ENCODE measurements at places on chromosomes 5 and 9. TPM values are rescaled to one million over a fixed set of nuclear protein-coding genes. Genes with fewer than 3 reads are reported as not detected.

Gene TPRN
- total RNA-seq: 17.2 TPM

- DNase-seq: no peak
These were observed 738.5 kb downstream of the PTPRD start for GRCh38 chr9:9874270-9874669.

Gene WDR31
- total RNA-seq: 1.9 TPM

Gene RANBP17
- not detected for total RNA-seq

DNA sequence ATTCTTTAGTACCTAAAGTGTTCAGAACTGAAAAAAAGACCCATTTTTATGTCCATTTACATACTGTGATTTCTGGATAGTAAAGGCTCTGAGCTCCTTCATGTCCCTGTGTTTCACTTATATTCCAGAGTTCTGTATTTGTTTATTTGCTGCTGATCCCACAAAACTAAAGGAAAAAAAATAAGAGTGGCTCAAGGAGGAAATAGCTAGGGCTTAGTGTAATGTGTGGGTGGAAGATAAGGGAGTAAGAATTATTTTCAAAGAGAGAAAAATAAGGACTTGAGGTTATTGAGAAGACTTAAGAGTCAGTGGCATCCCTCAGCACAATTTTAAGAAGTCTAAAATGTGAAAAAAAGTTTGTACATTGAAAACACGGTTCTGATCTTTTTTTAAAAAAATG, 46.0 kb downstream of the ENTREP1 start:
- DNase-seq: no peak

DNA sequence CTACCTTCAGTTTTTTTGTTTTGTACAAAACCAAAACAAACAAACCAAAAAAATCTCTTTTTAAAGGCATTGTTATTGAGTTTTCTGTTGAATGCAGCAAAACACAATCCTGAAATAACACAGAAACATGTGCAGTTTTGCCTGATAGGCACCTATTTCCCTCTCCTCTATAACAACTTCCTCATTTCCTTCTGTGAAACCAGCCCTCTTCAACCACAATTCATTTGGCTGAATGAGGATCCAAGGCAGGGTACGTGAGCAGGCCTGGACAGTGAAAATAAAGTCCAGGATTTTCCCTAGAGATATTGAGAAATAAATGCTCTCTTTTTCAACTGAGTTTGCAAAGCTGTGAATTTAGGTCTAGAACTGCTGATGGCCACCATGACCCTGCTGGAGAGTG, 134.8 kb upstream of the LARP1 start:
- no peak for DNase-seq

DNA sequence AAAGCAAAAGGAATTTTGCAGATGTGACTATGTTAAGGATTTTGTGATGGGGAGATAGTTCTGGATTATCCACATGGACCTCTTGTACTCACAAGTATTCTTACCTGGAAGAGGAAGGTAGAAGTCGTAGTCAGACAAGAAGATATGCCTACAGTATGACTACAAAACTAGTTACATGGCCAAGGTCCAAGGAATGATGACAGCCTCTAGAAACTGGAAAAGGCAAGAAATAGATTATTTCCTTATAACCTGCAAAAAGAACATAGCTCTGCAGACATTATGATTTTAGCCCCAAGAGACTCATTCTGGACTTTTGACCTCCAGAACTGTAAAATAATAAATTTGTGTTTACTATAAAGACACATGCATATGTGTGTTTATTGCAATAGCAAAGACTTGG, 226.9 kb downstream of the FER start:
- no peak for DNase-seq

Gene ST8SIA4
- total RNA-seq: 65.2 TPM

GRCh38 chr5:148011398-148012137, 52.2 kb upstream of the SPINK5 start:
- no peak for DNase-seq

DNA sequence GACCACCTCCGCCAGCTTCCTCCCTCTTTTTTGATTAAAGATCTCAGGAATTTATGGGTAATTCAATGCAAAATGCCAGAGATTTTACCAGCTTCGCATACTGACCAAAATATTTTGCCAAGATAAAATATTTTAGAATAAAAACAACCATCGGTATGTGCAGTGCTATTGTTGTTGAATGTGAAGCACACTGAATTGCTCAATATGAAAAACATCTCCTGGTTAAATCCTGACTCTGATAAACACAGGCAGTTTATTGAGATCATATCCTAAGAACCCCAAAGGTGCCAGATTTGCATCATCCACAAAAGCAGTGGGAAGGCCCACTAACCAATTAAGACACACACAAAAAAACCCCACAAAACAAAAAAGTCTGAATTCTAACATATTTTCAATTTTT, 202.4 kb downstream of the GLIS3 start:
- DNase-seq: no peak

DNA sequence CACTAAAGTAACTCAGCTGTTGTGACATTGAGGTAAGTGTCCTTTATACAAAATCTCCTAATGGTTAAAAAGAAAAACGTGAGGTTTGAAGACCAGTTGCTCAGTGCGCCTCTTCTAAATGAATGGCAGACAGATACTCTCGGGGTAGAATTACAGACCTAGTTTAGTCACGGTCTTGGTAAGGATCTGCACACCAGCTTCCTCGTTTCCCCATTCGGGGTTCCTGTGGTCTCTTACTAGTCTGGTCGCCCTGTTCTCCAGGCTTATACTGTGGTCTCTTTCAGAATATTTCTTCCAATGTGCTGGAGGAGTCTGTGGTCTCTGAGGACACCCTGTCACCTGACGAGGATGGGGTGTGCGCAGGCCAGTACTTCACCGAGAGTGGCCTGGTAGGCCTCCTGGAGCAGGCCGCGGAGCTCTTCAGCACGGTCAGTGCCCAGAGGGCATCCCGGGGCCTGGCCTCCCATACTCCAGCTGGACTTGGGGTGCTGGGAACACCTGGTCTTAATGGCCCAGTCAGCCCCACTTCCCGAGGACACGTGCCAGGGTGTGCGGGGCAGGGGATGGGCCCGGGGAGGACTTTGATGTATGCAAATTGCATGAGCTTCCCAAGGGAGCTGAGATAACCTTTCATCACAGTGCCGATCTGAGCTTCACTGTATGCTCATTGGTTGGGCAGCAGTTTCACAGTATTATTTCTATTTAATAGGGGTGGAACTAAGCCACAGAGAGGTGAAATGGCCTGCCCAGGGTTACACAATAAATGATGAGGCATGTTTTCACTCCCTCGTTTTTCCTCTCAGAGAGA, 224.5 kb downstream of the DOCK8 start:
- DNase-seq: no peak

Gene BTNL3
- not detected for total RNA-seq

- DNase-seq: no peak
These were observed 250.5 kb downstream of the DENND1A start for GRCh38 chr9:123679330-123679987.

DNA sequence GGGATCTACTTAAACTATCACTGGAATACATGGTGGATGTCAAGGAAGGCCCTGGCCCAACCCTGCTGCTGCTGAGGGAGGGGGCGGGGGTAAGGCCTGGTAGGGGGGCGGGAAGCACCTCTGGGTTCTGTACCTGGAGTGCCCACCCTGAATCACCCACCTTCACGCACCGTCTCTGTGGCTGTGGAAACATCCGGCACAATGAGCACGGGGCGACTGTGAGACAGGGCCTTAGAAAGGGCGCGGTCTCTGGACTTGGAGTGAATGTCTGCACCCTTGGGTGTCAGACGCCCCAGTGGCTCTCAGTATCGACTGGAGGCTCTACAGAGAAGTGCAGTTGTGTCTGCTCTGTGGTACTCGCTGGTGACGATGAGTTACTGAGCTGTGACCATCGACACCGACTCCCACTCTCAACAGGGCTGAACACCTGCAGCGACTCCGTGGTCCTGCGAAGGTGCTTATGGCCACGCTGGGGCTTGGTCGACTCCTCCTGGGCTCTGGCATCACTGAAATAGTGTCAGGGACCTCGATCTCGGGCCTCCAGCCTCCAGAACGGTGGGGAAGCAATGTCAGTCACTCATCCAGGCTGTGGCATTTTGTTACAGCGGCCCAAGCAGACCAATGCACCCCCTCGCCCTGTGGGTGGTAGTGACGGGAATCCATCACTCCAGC, 25.5 kb upstream of the SLC6A19 start:
- DNase-seq: no peak

Gene FAM221B
- total RNA-seq: not detected

DNA sequence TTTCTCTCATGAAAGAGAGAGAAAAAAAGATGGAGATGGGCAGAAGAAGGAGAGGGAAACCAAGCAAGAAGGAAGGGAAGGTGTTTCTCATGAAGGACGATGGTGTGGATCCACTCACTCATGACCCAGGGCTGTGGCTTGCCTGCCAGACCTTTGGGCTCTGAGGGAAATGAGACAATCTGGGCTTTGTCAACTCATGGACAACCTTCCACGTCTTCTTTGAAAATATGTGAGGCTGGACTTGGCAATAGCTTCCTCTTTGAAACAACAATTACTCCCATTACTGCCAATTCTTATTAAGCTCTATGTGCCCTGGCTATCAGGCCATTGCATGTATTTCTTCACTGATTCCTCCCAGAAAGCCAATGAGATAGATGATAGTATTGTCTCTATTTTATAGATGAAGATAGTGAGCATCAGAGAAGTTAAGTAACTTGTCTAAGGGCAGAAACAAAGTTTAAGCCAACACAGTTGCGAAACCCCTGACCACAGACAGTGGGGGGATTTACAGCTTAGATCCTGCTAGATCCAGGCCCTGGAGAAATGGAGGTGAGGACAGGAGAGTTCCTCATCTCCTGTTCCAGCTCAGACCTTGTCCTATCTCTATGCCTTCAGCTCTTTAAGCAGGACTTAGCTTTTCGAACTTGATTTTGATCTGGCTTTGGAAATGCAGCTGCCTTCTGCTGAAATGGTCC, 132.4 kb downstream of the GCNT1 start:
- no peak for DNase-seq

Gene C6
- total RNA-seq: not detected

GRCh38 chr5:20370061-20370460, 382.1 kb upstream of the CDH18 start:
- DNase-seq: no peak

- DNase-seq: no peak
These were observed 237.6 kb upstream of the CCNH start for GRCh38 chr5:87650284-87650683.

Gene KLHL9
- total RNA-seq: 15.6 TPM

- no peak for DNase-seq
These were observed 77.1 kb upstream of the IRX1 start for GRCh38 chr5:3518576-3518975.
